ENCODE measurements at places on chromosomes 5 and 9. TPM values are rescaled to one million over a fixed set of nuclear protein-coding genes. Genes with fewer than 3 reads are reported as not detected.

SPINK13 gene
- not detected for total RNA-seq

- no peak for DNase-seq
These were observed 148.0 kb downstream of the GHR start for GRCh38 chr5:42570966-42571960.

- DNase-seq, result no peak
These were observed 241.0 kb downstream of the SEC61B start for GRCh38 chr9:99463131-99463530.

DNA sequence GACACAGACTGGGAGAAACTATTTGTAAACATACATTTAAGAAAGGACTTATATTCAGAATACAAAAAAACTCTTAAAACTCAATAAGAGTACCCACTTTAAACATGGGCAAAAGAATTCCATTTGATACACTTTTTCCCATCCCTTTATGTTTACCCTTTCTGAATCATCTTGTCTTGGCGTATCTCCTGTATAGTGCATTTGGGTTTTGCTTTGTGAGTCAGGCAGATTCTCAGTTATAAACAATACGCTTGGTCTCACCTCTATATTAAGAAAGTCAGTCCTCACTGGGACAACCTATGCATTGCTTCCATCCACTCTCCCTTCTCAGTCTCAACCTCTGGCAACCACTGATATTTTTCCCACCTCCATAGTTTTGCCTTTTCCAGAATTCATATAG is 27.3 kb upstream of the ADAMTS6 start:
- no peak for DNase-seq

GRCh38 chr9:99391937-99392594 is 170.0 kb downstream of the SEC61B start:
- no peak for DNase-seq

GRCh38 chr5:84724683-84725082 is 340.0 kb upstream of the EDIL3 start:
- DNase-seq, result no peak

DNA sequence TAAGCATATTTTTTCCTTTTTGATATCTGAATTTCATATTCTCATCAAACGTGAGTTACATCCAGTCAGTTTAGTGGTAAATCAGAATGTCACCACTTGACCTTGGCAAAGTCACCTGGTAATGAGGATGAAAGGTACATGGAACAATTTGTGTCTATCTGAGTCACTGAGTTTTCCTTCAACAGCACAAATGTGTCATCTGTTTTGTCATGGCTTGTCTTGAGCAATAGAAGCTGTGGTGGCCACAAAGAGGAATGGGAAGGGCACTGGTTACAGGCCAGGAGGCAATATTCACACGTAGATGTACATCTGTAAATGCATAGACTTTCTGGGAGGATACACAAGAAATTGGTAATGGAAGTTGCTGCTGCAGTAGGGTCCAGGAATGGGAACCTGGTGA is 8.4 kb upstream of the ZNF474 start:
- DNase-seq, result no peak
